ENCODE measurements at places on chromosomes 4 and X. TPM values are rescaled to one million over a fixed set of nuclear protein-coding genes. Genes with fewer than 3 reads are reported as not detected.

GRCh38 chr4:764405-765169, 59.0 kb downstream of the PCGF3 start:
- no peak for DNase-seq

DNA sequence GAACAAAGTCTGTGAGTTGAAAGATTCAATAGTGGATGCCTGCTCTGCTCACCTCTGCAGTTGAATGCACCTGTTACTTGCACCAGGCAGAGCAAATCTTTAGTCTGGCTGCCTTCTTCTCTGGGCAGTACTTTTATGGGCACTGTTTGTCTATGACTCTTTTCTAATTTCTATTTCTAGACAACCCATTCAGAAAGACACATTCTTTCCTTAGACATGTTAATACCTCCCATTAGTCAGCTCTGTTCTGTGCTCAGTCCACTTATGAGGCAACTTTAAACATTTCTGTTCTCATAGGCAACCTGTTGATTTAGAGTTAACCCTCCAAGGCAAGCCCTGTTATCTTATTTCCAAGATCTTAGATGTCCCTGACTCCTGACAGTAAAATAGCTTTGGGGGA, 108.9 kb downstream of the SYNPO2 start:
- DNase-seq = no peak

DNA sequence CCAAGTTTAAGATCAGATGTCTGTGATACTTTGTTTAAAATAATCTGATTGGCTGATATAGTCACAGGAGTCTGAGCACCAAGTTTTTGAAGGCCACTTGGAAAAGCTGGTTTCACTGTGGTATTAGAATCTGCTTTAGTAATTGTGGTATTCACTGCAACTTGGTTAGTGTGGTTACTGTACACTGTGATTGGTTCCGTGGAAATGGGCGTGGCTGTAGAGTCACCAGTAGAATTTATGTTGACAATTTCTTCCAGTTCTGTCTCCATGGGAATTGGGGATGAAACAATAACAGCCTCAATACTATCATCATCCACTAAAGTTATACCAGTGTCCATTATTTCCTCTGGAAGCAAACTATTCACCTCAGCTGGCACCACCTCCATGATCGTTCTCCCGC, 26.2 kb downstream of the LIN54 start:
- DNase-seq = no peak

GRCh38 chrX:2766906-2767305, 15.1 kb downstream of the XG start:
- no peak for DNase-seq

DNA sequence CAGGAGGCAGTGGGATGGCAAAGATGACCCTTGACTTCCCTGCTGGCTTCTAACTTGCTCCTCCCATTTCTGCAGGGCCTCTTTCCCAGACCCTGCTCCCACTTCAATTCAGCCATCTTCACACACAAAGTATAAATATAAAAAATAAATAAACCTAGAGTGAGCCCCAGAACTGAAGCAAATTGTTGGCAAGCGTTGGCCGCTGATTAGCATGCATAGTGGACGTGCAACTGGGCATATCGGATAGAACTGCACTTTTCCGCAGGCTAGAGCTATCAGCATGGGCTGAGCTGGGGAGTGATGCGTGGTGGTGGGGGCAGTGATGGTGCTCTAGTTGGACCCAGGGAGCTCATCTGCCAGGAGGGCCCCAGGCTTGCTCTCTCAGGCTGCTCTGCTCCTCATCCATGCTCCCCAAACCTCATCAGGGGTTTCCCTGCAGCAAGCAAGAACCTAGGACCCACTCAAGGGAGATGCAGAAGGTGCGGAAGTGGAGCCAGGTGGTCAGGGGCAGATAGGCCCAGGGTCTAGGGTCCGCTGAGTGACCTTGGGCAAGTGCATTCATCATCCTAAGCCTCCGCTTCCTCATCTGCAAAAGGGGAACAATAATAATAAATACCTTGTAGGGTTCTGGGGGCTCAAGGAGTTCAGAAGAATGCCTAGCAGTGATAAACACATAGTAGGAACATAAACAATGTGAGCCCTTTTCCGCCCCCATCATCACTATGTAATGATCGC, 146.8 kb upstream of the PJA1 start:
- no peak for DNase-seq

Gene PITX2
- polyA plus RNA-seq = 39.1 TPM

Gene C4orf36
- 0.43 TPM for polyA plus RNA-seq

Gene TMEM47
- 83.7 TPM for polyA plus RNA-seq

Gene CFAP47
- not detected for polyA plus RNA-seq

Data from muscle of back (tissue), 13 donors.